ENCODE measurements at places on chromosomes 7 and 10.

DNA sequence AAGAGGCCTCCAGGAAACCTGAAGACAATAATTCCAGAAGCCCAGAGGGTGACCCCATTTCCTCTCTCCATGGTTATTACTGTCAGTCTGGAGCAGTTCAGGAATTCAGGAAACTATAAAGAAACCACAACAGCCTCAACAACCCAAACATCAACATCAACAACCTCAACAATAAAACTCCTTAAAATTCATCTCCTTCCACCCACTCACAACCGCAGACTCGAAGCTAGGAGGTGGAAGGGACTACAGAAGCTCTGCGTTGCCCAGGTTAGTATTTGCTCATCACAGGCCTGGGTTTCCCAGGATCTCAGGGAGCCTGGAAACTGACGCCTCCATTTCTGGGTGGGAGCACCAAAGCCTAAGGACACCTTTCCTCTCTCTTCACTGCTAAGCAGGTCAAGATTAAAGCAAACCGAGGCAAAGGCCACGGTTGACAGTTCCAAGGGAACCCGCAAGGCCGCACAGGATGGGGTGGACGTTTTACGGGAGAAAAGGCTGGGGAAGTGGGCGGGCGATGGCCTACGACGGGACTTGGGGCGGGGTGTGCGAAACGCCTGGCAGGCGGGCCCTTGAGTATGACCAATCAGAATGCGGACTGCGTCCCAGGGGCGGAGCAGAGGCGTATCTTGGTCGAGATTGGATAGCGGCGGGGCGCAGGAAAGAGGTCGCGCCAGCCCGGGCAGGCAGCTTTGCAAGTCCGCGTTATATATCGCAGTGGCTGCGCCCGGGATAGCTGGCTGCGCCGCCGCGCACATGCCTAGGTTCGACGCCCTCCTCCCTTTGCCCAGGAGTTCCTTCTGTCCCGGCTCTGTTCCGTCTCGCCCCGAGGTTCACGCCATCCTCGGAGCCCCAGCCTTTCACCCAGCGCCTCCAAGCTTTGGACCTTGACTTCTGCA lies at the start of gene ELOVL3:
Gene ELOVL3, plus strand, starts transcription at position 654 of the 896 bp plus-strand sequence. CDS start 250 bp downstream, outside the sequence.
- DNase-seq = peak; percentile 94

DNA sequence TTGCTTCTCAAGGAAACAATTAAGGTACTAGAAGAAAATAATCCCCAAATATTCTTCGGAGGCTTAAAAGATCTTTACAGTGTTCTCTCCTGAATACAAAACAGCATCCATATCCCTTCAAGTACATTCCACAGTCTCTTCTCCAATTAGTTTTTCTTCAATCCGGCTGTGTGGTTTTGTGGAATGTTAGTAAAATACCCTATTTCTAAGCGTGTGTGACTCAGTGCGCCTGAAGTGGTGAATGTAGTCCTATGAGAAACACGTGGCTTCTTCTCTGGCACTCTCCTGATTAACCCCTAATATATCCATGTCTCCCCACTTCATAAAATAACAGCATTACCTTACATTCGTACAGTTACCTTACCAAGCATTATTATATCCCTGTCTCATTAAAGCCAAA lies 570.2 kb downstream of the ARL4A start:
- no peak for DNase-seq

DNA sequence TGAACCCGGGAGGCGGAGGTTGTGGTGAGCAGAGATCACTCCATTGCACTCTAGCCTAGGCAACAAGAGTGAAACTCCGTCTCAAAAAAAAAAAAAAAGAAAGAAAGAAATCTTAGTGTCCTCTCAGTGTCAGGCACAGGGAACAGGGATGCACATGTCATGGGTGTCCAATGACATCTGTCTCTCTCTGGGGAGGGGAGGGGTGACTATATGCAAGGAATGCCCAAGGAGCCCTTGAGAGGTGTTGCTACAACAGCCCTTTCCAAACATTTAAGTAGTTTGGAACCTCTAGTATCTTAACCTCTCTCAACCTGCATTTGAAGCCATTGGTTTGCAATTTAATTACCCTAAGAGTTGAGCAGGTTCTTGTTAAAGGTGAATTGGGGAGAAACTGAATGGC lies 28.9 kb downstream of the PDLIM1 start:
- DNase-seq = no peak

DNA sequence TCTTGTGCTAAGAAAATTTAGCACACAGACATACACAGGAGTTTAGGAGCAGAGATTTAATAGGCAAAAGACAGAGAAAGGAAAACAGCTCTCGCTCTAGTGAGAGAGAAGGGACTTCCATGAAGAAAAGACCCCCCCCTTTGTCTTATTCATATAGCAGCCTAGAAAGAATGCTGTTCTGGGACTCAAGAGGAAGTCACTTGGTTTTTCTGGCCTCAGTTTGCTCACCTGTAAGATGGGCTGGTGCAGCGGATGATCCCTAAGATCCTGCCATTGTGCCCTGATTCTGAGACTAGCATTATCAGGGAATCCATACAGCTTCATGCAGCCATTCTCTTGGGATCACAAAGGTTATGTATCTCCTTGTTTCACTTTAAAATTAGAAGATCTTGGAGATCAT lies 42.7 kb downstream of the LYZL2 start:
- no peak for DNase-seq

DNA sequence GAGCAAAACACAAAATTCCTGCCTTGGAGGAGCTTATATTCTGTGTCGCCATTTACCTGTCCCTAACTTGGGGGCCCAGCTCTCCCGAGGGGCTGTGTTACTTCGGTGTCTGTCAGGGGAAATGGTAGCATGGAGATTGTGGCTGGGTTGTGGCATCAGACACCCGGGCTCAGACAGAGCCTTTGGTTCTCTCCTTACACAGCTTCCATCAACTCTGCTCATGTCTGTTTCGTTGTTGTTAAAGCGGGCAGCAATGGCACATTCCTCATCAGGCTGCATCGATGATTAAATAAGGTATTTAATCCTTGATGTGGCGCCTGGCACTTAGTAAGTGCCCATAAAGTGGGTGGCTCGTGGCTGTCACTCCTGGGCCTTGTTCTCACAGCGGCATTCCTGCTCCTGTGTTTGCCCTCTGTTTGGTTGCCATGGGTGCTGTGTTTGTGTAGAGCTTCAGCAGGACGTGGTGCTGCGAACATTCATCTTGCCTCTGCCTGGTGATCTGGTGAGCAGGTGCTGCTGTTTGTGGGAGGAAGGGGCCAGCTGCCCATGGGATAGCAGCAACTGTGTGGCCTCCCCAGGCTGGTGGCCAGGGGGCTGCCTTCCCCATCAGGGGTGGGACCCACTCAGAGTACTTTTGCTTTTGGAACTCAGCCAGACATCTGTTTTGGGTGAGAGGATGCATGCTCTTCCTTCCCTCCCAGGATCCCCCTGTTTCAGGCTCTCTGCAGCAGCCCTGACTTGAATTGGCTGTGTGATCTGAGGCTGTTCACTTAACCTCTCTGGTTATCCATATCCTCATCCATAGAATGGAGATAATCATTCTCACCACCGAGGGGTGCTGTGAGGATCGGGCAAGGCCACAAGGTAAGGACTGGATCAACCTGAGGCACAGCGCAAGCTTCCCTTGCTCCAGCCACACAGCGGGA lies 207.2 kb upstream of the SVIL start:
- peak; percentile 9 for DNase-seq

DNA sequence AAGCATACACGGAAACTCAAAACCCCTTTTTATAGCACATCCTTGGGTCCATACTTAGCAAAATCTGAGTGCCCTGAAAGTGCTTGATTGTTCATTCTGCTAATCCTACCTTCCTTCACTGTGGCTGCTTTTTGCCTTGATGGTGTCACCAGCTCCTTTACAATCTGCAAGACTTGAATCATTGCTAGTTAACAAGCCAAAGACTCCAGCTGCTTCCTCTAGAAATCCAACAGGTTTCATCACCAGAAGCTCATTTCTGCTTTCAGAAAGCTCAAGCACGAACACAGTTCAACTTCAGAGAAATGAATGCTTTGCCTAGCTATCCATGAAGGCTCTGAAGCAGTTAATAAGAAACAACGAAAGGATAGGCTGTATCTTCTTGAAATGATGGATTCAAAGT lies 38.0 kb downstream of the USP6NL start:
- no peak for DNase-seq

DNA sequence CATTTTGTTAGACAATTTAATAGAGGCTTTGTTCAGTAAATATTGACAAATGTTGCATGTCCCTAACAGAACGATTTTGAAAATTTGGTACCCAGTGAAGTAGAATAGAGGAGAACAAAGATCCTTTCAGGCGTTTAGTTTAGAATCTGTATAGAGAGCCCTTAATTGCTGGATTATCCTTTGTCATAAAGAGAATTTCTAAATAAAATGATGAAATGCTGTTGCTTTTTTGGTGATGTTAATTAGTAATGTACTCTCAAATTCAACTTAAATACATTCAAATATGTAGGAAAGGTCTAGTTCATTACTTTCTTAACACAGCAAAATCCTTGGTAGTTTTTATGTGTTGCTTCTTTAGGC lies 1.2 kb downstream of the LUC7L2 start:
- DNase-seq = no peak

DNA sequence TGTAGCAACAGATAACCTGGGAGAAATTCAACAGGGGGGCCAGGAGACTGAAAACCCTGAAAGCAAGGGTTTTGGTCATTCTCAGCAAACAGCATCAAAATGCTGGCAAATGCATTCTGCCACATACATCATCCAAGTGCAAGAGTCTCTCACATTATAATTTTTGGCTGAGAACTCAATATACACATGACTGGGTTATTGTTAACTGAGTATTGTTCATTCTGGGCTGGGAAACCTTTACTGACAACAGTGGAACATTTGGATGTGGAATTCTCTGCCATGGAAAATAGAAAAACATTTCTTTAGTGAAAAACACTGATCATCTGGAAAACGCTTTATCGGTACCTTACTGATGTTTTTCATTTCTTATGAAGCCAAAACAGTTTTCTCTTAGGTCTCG lies 73.1 kb upstream of the MET start:
- DNase-seq = no peak

- no peak for DNase-seq
These were observed 219.8 kb downstream of the ACTR3B start for GRCh38 chr7:152979376-152979775.

DNA sequence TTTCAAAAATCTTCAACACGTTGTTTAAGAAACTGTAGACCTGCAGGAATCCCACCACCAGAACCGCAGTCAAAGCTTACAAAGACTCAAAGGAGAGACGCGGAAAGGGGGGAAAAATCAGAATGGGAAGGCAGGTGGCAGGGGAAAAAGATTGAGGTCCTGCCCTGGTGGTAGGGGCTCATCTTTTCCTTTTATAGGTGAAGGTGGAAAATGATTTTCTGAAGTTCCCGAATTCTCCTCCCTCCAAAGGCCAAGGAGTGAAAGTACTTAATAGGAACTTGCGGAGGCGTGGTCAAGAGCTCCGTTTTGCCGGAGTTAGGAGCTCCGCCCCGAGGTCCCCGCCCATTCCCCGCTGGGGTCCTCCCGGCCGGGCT lies 724 bp downstream of the BBIP1 start:
- peak; percentile 94 for DNase-seq

DNA sequence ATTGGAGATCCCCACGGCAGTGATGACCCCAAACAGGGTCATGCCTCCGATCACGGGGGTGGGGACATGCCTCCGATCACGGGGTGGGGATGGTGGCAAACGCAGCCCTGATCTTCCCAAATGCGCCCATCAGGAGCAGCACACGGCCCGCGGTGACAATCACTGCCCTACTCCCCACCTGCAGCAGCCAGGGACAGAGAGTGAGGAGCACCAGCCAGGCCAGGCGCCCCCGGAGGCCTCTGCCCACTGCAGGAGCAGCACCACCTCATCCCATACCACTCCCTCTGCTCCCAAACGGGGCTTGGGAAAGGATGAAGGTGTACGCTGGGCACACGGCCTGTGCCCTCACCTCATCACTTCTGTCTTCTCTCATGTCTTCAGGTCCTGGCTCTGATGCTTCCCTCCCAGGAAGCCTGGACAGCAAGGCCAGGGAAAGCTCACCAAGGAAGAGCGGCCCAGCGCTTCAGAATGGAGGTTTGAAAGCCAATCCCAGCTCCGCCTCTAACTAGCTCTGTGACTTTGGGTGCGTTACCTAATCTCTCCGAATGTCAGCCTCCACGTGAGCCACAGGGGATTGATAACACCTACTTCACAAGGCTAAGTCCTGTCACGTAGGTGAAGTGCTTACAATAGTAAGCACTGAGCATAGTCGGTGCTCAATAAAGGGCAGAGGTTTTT lies 37.1 kb downstream of the STRA8 start:
- DNase-seq = no peak

- DNase-seq = no peak
These were observed 252.9 kb downstream of the HGF start for GRCh38 chr7:81516898-81517297.

- DNase-seq = no peak
These were observed 94.3 kb downstream of the SIRT1 start for GRCh38 chr10:67978749-67979148.

DNA sequence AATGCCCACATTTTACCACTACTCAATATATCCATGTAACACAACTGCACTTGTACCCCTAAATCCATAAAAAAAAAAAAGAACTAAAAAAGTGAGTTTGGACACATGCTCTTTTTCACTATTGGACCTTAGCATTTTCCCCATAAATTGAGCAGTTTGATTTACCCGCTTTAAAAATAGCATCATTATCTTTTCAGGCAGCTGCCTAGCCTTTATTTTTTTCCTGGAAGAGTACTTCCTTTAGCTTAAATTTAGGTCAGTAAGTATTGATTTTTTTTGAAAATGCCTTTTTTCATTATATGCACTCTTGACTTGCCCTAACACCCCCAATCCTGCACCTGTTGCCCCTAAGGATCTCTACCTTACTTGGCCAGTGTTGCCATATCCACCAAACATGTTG lies 5.3 kb upstream of the NT5C3A start:
- no peak for DNase-seq

GRCh38 chr7:121039510-121039822 lies 51.0 kb downstream of the CPED1 start:
- no peak for DNase-seq

DNA sequence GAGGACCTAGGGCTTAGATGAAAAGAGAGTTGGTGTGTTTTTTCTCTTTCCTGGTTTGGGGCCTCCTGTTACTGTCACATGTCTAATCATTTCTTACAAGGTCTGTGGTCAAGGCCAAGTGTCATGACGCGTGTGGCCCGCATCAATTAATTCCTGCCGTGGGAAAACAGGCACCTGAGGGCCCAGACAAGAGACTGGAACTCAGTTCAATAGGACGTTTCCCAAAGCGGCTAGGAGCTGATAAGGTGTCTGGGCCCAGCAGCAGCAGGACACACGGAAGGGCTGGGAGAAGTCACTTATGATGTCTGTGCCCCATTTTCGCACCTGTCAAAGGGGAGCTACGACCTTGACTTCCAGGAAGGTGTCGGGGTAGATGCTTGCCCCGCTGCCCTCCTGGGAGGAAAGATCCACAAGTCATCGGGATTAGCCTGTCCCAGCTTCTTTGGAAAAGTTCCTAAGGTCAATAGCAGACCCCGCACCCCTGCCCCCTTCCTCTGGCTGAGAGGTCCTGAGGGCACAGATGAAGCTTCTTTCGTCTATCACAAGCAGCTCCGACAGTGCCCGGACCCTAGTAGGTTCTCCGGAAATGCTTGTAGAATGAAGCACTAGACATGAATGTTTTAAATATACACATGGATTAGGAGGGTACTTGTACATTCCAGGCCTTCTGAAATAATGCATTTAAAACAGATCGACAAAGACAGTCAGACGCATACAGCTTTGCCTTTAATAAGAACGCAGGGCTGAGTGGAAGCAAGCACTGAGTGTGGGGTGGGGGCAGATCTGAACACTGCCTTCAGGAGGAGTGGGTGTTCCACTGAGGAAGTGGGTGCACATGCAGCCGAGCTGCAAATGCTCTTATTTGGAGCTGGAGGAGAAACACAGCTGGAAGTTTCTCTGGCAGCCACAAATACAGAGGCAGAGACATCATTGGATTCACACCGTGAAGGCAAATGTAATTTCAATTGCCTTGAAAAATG lies 237.5 kb upstream of the GRB10 start:
- no peak for DNase-seq
